Large intestine (tissue), 12 donors: ENCODE measurements at places on chromosomes 3 and 15.

DNA sequence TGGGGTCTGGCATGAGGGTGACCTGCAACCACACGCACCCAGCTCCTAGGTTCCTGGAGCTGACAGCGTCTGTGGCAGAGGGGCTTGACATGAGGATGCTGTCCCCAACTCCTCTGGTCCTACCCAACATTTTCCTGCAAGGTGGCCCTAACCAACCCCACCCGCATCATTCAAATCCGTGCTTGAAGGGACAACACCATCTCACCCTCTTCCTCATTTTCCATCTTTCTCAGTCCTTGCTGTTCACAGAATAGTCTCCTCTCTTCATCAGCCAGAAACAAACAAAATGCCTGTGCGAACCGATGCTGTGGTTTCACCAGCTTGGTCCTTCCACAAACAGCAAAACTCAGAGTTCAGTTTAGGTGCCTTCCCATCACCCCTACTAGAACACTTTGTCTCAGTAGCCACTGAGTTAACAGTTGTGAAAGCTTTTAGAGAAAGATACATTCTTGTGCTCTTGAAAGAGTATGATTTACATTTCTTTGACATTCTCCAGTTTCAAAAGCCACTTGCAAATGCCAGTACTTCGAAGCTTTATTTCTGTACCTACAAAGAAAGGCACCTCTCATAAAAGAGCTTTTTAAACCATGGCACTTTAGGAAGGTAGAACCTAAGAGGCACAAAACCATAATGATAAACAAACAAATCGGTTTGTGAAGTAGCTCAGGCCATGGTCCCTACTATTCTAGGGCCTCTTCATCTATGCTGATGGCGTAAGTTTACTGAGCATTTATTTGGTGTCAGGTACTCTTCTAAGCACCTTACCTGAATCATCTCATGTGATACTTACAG, 360.1 kb downstream of the SHQ1 start:
- no peak for DNase-seq

- DNase-seq: no peak
Measured at GRCh38 chr15:72421484-72421883, 23.4 kb downstream of the TMEM202 start.

DNA sequence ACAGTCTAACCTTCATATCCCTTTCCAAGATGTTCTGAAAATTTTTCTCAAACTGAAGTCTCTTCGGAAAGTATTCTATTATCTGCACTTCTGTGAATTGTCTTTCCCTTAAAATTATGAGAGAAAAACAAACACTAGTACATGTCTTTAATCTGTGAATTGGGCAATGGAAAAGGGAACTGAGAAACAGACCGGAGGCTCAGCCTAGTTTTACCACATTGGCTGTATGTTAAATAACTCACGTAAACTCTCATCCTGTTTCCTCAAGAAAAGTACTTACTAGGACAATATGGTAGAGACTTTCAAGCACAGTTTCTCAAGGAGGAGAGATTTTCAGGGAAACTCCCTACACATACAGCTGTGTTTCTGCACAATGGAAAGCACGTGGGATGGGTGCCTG, 982.2 kb upstream of the SEMA6D start:
- no peak for DNase-seq

DNA sequence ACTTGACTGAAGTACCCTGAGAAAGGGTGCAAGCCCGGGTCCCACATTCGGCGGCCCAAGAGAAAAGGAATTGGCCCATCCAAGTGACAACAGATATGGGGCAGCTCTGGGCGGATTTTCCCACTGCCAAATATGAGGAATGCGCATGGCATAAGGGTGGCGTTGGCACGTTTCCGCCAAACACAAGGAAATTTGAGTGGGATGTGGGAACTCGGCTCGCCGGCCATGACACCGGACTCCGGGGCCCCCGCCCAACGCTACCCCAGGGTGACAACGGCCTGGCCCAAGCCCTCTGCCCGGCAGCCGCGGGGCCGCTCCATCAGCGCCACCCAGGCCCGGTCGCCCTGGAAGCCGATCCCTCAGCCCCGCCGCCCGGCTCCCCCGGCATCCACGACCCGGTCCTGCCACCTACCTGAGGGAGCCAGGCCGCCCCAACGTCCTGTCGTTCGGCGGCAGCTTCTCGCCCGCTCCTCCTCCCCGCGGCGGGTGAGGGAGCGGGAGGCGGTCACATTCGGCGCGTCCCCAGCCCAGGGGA, 449 bp downstream of the RAF1 start:
- no peak for DNase-seq

DNA sequence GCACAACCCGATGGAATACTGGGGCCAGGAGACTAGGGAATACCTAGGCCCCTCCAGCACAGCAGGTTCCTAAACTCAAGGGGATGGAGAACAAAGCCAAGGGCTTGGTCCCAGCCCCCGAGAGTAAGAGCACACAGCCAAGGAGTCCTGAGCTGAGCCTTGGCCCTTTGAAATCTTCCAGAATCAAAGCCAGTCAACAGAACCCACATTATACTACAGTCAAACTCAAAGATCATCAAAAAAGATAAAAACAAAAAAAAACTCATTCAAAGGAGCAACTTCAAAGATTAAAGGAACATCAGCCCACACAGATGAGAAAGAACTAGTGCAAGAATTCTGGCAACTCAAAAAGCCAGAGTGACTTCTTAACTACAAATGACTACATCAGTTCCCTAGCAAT, 217.0 kb downstream of the ISL2 start:
- DNase-seq: no peak

- DNase-seq: no peak
Measured at GRCh38 chr3:98110550-98110908, 20.0 kb upstream of the OR5H1 start.

- no peak for DNase-seq
Measured at GRCh38 chr3:17431484-17432045, 310.9 kb downstream of the TBC1D5 start.

DNA sequence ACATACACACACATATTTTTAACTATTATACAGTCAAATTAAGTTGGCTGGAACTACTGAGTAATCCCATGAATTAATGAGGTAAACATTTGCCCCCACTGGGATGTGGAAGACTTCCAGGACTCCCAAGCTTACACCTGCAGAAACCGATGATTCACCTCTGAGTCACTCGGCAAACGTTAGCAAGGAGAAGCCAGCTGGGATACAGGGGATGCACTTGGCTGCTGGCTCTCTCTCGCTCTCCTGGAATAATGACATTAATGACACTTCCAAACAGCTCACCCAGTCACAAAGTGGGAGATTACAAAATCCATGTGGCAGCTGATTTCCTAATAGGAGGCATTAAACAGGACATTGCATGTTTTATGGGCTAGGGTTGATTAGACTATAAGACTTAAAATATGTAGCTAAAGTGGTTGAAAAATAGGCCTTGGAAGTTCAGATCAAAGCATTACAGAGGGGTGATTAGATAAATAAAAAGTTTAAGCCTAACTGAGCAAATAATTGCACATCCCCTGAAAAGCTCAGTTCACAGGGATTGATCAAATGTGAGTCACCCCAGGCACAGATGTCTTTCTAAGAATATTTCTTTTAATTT, 500.9 kb downstream of the SOX2 start:
- DNase-seq: peak; percentile 74

DNA sequence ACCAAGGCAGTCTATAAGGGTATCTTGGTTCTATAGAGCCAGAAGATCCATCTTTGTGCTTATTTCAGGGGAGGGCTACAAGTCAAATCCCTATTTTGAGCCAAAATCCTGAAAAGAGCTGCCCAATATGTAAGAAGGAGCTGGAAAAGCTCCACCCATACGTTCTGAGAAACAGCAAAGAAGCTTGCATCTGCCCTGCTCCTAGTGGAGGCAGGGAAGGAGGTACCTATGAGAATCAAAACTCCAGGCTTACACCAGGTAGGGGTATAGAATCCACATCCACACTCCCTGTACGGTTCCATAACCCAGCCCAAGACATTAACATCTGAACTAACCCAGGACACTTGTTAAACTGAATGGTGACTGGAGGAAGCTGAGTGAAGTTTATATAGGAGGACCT, 30.0 kb downstream of the PHC3 start:
- no peak for DNase-seq

- DNase-seq: no peak
Measured at GRCh38 chr3:108088146-108088545, 2.7 kb downstream of the CD47 start.

DNA sequence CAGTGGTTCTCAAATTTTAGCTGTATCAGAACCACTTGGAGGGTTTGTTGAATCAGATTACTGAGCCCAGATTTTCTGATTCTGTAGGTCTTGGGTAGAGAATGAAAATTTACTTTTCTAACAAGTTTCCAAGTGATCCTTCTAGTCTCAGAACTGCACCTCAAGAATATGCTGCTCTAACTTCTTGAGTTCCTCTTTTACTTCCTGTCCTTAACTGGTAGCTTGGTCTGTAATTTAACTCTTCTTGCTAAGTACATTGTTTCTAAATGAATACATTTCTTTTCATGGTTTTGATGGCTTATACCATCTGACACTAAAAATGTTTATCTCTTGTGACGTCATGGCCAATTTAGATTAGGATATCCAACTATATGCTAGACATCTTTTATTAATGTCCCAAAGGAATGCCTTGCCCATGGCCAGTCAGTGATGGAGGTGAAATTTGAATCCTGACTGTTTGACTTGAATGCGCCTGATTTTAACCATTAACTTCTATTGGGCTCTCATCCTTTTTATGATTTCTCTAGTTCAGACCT, 262.6 kb upstream of the NAALADL2 start:
- DNase-seq: no peak

DNA sequence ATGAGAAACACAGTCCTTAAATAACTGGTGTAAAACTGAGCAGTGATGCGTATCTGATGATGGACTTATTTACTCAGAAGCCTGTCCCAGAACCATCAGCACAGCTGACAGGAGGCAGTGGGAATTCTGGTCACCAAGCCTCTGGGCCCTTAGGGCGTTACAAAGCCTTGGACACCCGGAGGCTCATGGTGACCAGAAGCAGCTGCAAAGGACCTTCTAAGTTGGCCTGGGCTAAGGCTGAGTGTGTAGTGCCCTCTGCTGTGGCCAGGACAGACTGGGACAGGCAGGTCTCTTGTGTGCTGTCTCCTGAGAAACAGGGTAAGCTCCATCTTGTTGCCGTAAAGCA, 168.9 kb downstream of the ATP10A start:
- no peak for DNase-seq

DNA sequence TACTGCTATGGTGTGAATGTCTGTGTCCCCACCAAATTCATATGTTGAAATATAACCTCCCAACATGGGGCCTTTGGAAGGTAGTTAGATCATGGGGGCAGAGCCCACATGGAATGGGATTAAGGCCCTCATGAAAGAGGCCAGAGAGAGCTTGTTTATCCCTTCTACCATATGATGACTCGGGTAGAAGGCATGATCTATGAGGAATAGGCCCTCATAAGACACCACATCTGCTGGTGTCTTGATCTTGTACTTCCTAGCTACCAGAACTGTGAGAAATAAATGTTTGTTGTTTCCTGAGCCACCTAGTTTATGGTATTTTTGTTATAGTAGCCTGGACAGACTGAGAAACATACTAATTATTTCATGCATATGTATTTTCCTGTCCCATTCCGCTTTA, 51.9 kb downstream of the WWTR1 start:
- DNase-seq: no peak

DNA sequence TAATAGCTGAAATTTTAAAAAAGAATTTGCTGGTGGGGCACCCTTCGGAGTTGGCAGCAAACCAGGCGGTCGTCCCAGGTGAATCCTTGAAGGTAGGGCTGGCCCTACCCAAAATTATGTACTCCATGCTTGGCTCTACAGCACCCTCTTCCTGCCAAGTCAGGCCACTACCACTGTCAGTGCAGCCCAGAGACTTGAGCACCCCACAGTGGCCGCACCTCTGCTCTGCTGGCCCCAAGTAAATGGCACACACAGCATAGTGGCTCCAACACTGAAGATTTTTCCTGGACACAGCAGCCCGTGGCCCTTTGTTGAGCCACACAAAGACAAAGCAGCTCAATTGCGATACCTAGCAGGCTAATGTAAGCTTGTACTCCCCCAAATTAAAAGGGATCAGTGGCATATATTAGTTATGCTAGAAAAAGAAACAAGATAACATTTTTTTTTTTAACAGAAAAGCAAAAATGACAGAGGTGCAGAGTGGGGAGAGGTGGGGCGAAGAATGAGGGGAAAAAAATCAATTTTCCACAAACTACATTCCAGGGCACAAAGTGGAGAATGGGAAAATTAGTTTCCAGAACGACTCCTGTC, 250.5 kb downstream of the UACA start:
- no peak for DNase-seq

GRCh38 chr3:12558706-12559105, 1.8 kb downstream of the MKRN2 start:
- DNase-seq: peak; percentile 62

GRCh38 chr15:99455789-99456160, 110.0 kb upstream of the MEF2A start:
- no peak for DNase-seq

- DNase-seq: peak; percentile 12
Measured at GRCh38 chr3:126678693-126679317, 23.9 kb upstream of the TXNRD3 start.

- DNase-seq: no peak
Measured at GRCh38 chr3:40254891-40255290, 54.6 kb upstream of the EIF1B start.

DNA sequence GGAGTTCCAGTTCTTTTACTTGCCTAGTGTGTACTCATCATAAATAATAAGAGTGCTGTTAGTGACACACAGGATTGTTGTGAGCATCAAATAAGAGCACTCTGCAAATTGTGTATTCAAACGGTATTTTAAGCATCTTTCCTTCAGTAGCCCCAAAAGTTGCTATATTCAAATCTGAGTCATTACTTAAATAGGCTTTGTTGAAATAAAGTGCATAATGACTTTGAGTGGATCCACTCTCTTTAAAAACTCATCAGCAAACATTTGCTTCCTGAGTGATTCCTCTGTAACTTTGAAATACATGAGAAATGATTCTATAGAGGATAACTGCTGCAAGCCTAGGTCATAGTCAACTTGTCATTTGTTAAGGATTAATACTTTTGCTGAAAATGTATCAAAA, 29.3 kb upstream of the PLCL2 start:
- no peak for DNase-seq

DNA sequence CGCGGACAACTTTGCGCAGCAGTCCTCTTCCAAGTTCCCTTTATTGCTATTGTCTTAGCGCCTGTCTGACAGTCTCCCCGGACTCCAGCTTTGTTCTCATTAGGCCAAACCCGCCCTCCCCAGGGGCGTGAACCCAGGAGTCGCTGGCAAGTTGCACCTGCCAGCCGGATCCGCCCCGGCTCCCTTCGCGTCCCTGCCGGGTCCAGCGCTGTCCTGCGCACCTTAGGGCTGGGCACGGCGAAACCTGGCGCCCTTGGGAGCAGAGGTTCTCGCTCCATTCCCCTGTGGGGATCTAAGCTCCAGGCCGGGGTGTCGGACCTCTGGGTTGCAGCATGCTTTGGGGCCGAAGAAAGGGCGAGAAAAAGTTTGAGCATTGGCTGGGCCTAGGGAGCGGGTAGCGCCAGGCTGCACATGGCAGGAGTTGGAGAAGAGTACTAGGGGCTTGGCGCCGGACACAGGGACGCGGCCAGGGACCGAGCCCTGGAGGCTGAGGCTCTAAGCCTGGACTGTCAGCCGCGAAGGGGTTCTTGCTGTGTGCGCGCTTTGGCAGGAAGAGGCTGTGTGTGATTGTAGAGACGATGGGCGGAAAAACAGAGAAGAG, 335.1 kb upstream of the THRB start:
- DNase-seq: no peak

- DNase-seq: no peak
Measured at GRCh38 chr3:169901453-169901852, 9.9 kb upstream of the SAMD7 start.

- no peak for DNase-seq
Measured at GRCh38 chr3:19213603-19214220, 65.4 kb downstream of the KCNH8 start.

GRCh38 chr15:55362641-55363040, 43.6 kb downstream of the PIGB start:
- no peak for DNase-seq
